ENCODE measurements at places on chromosomes 1 and 21.

GRCh38 chr1:152053375-152053774 is 16.6 kb upstream of the S100A11 start:
- no peak for DNase-seq

GRCh38 chr1:189301235-189301634 is 1176.4 kb downstream of the BRINP3 start:
- DNase-seq, result no peak

DNA sequence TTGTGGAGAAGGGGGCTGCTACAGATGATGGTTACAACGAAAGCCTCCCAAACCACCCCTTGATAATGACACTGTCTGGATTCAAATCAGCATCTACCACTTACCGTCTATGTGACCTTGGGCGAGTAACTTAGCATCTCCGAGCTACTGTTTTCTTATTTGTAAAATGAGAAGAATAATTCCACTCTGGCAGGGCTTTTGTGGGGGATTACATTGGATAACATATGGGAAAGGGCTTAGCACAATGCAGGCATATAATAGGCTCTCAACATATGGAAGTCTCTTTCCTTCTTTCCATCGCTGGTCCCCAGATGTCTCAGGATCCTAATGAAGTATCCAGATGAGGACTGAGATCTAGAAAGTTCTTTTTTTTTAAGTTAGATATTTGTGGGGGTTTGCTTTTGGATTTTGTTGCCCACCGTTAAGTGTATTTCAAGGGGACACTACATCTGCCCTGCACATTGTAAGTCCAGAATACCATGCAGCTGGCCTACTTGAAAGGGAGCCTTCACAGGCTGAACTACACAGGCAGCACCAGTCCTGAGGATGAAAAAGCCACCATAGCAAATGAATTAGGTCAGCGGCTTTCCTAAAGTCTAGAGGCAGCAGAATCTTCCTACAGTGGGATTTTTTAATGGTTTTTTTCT is 172.2 kb upstream of the IRF2BP2 start:
- no peak for DNase-seq

- no peak for DNase-seq
These were observed 239.6 kb upstream of the BEND5 start for GRCh38 chr1:49016030-49016977.

DNA sequence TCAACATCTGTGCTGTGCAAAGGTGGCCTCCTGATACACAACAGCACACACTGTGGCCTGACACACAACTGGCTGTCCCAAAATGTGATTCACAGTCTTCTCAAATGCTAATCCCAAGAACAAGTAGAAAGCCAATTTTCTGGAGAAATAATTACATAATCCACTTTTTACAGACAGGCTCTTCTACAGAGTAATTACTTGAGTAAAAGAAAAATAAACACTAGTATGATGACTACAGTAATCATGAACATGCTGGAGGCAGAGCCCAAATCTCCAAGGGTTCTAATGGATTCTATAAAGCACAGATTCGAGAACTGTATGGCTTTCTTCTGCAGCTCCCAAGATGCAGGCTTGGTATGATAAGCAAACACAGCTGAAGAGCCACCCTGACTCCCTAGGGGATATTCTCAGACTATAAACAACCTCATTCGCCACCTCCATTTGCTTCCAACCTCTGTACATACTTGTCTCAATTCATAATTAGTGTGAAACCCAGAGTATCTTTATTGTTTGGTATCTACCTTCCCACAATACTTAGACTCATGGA is 81.9 kb downstream of the SIPA1L2 start:
- no peak for DNase-seq

DNA sequence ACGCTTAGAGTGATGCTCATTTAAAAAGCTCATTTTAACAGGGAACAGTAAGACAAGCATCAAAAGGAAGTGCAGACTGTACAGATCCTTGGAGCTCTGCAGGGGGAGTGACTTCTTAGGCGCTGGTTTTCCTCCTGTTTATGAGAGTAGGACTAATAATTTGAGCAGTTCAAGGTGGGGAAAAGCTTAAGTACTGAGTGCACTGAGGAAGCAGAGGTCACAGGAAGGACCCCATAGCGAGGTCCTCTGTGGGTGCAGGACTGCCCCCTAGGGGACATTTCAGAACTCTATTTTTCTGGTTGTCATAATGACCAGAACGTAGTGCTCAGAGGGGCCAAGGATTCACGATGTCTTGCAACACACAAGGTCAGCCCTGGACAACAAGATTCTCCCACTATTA is 112.1 kb downstream of the HLCS start:
- no peak for DNase-seq

DNA sequence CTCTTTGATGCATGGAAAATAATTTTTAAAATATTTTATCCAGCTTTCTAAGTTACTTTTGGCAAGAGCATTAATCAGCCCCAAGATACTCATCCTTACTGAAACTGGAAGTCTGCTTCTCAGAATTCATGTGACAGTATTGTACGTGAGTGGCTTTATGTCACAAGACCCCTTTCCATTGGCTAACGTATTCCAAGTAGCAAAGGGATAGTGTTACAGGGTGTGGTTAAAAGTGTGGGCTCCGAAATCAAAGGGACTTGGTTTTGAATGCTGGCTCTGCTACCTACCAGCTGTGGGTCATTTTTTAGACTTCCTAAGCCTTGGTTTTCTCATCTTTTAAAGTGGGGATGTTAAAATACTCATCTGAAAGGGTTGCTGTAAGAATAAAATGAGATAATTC is 91.7 kb downstream of the RHOU start:
- no peak for DNase-seq

DNA sequence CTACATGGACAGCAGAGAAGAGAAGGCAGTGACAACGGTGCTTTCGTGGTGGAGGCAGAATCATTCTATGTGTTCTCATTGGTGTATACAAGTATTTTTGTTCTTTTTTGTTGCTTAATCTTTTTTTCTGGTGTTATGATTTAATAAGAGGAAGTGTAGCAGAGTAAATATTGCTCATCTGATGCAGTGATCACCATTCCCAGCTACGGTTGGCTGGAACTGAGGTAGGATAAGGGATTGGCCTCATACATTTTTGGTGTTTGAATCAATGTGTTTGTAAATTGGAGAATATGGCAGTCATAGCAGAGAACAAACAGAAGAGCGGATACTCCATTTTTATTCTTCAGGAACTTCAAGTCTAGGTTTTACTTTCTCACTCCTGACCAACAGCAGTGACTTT is 76.6 kb downstream of the UBE2U start:
- DNase-seq, result no peak

GRCh38 chr1:23369335-23370013 is at the start of gene ZNF436:
Gene ZNF436, minus strand, starts transcription at chr1:23369836. Its CDS starts 1,831 bp downstream, at chr1:23368005.
- no peak for DNase-seq

DNA sequence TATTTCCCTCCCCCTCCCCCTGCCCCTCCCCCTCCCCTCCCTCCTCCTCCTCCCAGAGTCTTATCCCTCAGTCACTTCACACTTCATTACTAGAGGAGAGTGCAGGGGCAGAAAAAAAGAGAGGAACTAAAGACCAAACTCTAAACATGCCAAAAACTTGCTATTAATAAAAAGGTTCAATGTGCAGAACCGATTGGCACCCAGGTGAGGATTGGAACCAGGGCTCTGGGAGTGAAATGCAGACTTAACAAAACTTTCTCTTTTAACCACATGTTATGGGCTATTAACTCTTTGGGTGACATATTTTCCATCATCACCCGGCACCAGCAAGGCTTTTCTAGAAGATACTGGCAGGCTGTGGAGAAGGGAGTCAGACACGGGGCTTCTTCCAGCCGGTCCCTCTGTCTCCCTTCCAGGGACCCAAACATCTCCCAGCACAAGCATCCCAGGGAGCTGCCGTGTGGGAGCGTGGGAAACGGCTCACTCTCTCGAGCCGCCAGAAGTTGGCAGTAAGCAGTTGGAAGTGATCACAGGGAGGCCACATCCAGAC is 13.6 kb downstream of the NID1 start:
- DNase-seq, result no peak

DNA sequence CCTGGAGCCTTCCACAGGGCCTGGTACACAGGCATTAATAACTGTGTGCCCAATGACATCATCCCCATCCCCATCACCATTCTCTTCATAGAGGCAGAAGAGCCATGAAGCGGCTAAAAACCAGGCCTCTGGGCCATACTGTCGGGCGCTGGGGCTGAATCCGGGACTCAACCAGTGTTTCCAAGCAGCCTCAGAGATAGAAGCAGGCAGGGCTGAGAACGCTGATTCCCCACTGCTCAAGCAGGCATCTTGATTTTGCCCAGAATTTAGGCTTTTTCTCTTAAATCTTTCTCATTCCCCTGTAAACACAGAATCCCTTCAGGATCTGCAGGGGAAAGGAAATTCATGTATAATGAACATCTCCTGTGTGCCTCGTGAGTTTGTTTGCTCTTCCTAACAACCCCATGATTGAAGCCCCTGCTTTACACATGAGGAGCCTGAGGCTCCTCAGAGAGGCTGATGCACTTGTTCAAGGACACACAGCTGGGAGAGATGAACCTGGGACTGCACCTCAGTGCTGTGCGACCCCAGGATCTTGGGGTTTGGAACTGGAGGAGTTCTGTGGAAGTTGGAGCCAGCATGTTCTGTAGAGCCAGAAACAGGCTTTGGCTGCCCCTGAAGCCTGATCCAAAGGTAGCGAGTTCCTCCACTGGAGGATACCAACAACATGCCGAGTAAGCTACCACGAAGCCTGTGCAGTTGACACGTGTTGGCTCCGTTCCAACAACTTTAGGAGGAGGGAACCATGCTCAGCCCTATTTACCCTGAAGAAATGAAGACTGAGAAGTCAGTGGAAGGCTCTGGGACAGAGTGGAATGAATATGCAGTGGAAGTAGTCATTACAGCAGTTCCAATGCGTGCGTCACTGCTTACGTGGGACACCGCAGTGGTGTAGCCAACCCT is 55.5 kb downstream of the EDN2 start:
- no peak for DNase-seq

GRCh38 chr1:160767395-160768294 is 28.3 kb upstream of the LY9 start:
- DNase-seq, result no peak

Measured in esophagus squamous epithelium (tissue), 5 donors.